ENCODE measurements at places on chromosomes 3 and 15.

GRCh38 chr15:80455668-80456442 is 51.7 kb downstream of the ARNT2 start:
- peak; percentile 89 for DNase-seq

DNA sequence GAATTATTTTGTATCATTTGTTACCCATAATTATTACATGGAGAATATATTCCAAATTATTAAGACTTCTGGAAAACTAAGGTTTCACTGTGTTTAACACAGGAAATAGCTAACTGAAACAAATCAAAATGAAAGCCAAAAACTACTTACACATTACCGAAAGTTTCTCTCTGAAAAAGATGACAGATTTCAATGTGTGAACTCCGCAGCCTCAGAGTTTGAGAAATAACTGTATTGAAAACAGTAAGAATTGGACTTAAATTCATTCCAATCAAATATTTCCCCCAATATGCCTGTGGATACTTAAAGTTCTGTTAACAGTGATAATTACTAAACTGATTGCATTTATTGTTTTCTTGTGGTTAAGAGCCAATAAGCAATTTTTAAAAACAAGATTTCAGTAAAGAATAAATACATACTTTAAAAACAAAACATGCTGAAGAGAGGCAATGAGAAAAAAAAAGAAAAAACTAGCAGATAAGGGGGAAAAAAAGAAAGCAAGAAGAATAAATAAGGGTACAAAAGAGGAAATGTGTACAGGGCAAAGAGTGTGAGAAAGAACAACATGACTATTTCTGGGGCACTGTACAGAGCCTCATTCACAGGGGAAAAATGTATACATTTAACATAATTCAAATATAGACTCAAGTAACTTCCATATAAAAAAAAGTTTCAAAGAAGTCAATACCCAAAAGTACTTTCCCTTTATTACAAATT is 30.7 kb downstream of the DENND4A start:
- no peak for DNase-seq

DNA sequence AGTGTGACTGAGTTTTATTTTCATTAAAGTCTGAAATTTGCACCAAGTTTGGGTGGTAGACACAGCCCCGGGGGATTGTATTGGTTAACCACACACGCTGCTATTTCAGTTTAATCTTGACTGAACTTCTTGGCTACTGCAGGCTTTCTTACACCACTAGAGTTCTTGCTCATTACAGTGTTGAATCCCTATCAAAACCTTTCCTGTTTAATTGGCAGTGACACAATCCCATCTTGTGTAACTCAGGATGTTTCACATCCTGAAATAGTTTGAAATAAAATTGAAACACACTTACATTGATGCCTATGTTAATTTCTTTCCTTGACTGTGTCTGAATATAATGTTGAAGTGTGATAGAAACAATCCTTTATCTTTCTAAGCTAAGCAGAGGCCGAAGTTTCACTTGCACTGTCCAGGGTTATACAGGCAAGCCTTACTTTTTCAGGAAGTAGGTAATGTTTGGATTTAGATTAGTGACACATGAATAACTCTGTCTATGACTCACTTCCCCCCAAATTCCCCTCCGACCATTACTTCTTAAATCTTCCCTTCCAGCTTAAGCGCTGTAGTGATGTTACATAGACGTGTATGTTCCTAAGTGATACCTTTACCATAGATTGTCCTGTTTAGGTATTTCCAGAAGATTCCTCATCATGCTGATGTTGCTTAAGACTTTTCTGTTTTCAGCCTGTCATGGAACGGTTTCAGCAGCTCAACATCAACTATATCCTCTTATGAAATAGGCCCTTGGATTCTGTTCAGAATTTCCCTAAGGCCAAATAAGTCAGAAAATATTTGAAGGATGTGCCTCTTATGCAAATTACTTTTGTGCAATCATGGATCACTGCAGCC is 16.8 kb downstream of the ATG7 start:
- peak; percentile 73 for DNase-seq

- DNase-seq: no peak
Observed at GRCh38 chr3:117355566-117355965, 646.0 kb downstream of the TUSC7 start.

DNA sequence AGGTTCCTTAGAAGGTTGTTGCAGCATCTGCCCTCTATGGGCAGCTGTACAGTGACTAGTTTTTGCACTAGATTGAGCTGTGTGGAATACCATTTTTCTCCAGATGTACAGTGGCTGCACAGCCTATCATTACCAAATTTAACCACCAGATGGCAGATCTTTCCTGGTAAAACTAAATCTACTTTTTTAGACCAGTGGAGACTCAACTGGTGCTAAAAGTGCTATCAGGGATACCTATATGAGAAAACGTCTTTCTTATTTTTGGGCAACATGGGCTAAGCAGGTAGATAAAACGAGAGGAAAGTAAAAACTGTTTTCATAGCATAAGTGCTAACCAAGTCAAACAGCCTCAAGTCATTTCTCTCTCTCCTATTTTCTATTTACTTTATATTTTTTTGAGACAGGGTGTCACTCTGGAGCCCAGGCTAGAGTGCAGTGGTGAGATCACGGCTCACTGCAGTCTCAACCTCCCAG is 21.2 kb downstream of the IGSF10 start:
- DNase-seq: peak; percentile 54

DNA sequence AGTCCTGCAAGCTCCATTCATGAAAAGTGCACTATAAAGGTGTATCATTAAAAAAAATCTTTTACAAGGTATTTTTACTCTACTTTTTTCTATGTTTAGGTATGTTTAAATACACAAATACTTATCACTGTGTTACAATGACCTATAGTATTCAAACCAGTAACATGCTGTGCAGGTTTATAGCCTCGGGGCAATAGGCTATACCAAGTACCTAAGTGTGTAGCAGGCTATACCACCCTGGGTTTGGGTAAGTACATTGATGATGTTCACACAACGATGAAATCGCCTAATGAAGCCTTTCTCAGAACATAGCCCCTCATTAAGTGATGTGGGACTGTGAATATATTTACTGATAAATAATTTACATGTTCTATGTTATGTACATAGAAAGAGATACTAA is 104.6 kb downstream of the ATP1B3 start:
- DNase-seq: no peak

GRCh38 chr15:94066811-94067210 is 164.6 kb upstream of the MCTP2 start:
- DNase-seq: no peak

DNA sequence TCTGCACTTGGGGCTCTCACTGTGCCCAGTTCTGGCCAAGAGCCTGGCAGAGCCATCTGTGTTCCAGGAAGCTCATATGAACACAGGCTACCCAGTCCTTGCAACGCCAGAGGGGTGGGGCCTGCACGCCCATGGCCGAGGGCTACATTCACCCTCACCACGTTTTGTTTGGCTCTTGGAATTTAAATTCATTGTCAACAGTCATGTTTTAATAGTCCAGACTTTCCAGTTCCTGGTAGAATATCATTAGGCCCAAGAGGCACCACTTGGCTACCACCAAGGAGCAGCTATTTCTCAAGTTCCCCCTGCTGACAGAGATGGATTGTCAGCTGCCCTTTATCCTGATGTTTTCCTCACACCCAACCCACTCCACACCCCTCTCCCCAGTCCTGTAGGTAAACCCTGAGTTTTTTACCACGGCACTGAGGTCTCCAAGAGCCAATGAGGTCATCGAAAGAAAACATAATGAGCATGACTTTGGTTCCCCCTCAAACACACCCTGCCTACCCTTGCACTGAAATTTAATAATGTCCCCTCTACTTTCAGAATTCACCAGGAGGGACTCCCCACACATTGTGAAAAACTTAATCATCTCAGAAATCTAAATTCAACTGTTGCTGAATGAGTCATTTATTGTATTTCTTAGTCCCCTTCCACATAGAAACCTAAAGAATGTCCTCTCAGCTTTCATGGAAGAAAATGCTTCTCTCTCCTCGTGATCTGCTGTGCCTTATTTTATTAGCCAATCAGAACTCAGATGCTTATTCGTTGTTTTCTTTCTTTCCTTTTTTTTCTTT is 125.1 kb downstream of the SHQ1 start:
- peak; percentile 10 for DNase-seq

GRCh38 chr15:35061161-35061824 is 23.8 kb downstream of the NANOGP8 start:
- no peak for DNase-seq

GRCh38 chr3:15977090-15977489 is 179.3 kb upstream of the ANKRD28 start:
- no peak for DNase-seq

- DNase-seq: peak; percentile 88
Observed at GRCh38 chr3:107208100-107208499, 169.1 kb upstream of the CCDC54 start.

- no peak for DNase-seq
Observed at GRCh38 chr15:90860450-90860849, 7.9 kb upstream of the FURIN start.

- DNase-seq: no peak
Observed at GRCh38 chr15:73993211-73993994, 1.1 kb upstream of the PML start.

DNA sequence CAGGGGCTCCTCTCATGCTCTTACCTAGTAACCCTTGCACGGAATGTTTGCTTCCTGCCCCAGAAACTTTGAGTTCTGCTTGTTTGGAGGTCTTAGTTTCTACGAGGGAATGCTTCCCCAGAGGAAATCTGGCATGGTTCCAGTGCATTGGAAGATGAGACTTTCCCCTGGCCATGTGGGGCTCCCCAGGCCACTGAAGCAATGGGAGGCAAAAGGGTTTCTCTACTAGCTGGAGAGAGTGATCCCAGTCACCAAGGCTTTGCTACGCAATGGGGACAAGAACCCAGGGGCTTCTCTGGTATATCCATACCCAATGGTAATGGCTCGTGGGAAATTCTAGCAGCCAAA is 44.2 kb upstream of the RPL32 start:
- no peak for DNase-seq

DNA sequence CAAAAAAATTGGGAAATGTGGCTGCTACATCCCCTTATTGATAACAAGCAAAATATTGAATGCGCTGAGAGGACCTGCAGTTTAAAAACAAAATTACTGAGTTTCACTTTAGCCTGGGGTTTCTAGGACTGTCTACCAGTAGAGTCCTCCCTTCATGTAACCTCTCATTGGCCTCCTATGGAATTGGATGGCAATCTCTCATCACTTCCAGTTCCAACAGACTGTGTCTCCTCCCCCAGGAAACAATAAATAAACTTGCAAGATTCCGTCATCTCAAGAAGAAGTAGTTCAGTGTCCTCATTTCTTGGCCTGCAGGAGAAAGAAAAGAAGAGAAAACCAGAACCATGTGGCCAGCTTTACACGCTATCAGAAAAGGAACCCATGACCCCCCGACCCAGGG is 123.8 kb downstream of the TLE3 start:
- no peak for DNase-seq

DNA sequence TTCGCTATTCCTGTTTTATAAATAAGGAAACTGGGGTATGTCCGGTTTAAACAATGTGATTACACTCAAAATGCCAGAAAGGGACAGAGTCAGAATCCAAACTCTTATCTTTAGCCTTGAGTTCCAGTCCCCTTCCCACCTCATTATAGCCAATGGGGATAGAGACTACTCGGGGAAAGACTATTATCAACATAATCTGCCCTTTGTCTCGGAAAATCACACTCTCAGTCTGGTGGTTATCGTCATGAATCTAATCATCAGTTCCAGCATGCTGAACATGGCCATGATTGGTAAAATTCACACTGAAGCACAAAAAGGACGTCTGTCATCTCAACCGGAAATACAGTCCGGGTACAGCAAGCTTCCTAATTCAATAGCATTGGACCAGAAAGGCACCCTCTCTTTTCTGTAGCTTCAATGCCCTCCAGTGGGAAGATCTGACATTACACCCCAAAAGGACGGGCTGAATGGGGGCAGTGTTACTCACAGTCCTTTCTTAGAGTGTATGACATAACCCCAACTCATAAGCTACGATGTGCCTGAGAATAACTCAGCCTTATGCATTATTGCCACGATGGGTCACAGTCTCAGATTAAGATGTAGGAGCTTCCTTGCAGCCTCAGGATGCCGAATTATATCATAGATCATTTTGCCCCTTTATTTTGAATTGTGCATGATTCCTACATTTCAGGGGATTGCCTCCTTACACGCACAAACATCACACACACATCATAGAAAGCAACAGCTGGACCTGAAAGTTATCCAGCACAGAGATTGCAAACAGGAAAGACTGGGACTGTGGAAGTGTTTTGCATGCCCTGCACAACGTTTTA is 390.4 kb upstream of the LMCD1 start:
- DNase-seq: peak; percentile 15

DNA sequence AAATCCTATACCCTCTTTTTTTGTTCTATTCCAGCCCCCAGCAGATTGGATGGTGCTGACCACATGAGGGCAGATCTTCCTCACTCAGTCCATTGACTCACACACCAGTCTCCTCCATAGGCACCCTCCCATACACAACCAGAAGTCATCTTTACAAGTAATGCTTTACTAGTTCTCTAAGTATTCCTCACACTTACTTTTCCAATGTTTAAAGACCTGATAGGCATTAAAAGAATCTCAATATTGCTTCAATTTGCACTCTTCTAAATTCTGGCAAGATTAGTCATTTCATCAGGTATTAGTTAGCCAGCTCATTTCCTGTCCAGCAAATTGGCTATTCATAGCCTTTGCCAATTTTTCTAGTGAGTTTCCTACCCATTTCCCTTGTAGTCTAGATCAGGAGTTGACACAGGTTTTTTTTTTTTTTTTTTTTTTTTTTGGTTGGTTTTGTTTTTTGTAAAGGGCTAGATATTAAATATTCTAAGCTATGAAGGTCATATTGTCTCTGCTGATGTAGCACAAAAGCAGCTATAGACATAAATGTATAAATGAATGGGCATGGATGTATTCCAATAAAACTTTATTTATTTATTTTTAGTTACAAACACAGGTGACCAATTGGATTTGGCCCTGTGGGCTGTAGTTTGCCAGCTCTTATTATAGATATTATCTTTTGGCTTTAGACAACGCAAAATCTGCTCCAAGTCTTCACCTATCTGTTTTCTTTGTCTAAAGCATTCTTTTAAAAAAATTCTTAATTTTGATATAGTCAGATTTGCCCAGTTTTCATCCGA is 76.1 kb downstream of the ABHD5 start:
- DNase-seq: no peak

- DNase-seq: no peak
Observed at GRCh38 chr3:114872050-114872449, 275.0 kb downstream of the ZBTB20 start.

GRCh38 chr3:143410259-143410658 is 290.7 kb downstream of the CHST2 start:
- no peak for DNase-seq
